ENCODE measurements at places on chromosomes 2 and 18.

DNA sequence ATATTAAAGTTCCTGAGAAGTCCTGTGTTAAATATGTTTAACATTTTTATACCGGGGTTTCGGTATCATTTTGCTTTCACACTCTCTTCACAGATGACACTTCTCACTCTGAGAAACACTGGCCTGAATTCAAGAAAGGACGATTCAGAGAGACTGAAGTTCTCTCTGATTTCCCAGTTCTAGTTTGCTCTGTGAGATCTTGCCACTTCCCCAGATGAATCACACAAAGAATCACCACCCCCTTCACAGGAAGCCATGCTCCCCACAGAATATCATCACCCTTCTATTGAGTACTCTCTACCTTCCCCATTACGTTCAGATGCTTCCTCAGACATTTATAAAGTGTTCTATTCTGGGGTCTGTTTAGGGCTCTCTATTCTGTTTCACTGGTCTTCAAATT, 16.1 kb upstream of the CD207 start:
- peak; percentile 42 for DNase-seq

- DNase-seq = peak; percentile 47
These were observed 20.4 kb downstream of the IFIH1 start for GRCh38 chr2:162297925-162298552.

DNA sequence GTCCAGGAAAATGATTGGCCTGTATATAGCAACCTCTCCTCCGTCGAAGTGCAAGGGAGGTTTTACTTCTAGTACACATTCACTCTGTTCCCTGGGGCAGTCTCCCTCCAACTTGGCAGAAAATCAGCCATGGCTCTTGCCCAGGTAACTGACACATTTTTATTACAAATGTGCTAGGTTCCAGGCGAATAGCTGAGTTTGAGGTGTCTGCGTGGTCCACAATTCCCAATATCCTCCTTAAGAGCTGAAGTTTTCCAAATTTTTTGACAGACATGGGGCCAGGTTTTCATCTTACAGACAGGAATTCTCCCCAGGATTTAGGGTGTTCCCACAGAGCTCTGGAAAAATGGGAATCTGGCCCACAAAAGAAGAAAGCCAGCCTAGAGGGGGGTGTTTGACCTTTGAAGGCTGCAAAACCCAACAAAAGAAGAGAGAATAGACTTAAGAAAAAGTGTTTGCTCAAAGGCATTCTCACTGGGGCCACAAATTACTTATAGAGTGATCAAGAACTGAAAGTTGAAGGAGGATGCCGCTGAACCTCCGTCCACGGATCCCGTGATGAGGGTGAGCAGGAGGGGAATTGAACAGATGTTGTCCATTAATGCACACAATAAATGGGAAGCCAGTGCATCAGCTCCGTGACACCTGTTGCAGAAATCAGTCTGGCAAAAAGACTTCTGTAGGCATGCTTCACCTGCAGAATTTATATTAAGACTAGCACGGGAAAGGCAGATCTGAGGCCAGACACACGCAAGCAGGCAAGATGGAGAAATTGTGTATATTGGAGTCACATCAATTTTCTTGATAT, 242.3 kb upstream of the COPS8 start:
- no peak for DNase-seq

- no peak for DNase-seq
These were observed 664 bp downstream of the NETO1 start for GRCh38 chr18:72866901-72867745.

DNA sequence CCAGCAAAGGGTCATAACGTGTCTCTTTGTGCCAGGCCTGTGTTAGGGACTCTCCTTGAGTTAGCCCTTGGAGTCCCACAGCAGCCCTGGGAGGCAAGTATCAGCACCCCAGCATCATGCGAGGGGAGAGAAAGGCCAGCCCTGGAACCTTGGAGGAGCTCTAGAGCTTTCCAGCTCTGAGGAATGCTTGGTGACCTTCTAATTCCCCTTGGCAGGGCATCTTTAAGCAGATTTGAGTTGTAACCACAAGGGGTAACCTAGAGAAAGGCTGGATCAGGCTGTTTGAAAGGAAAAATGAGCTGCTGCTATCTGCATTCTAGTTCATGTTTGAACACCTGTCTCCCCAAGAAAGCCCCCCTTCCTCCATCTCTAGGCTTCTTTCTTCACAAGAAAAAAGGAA, 23.8 kb upstream of the ODC1 start:
- DNase-seq = no peak

DNA sequence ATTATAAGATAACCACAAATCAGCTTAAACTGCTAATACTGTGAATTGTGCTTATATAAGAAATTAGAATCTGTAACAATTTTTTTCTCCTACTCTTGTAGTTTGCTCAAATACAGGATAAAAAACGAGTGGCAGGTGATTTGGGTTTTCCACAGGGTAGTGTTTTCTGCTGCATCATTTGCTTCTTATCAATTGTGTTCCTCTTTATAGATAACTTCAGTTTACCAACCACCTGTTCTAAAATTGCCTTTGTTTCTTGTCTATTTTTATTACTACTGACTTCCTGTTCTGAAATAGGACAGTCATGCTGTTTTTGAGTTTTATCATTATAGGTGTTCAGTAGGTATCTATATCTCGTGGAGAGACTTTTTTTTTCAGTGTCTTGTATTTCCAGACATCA, 56.9 kb downstream of the MFSD6 start:
- no peak for DNase-seq

GRCh38 chr2:121468936-121469335, 61.7 kb upstream of the RNU4ATAC start:
- DNase-seq = no peak

GRCh38 chr2:230794497-230794896, 70.2 kb upstream of the ITM2C start:
- no peak for DNase-seq

DNA sequence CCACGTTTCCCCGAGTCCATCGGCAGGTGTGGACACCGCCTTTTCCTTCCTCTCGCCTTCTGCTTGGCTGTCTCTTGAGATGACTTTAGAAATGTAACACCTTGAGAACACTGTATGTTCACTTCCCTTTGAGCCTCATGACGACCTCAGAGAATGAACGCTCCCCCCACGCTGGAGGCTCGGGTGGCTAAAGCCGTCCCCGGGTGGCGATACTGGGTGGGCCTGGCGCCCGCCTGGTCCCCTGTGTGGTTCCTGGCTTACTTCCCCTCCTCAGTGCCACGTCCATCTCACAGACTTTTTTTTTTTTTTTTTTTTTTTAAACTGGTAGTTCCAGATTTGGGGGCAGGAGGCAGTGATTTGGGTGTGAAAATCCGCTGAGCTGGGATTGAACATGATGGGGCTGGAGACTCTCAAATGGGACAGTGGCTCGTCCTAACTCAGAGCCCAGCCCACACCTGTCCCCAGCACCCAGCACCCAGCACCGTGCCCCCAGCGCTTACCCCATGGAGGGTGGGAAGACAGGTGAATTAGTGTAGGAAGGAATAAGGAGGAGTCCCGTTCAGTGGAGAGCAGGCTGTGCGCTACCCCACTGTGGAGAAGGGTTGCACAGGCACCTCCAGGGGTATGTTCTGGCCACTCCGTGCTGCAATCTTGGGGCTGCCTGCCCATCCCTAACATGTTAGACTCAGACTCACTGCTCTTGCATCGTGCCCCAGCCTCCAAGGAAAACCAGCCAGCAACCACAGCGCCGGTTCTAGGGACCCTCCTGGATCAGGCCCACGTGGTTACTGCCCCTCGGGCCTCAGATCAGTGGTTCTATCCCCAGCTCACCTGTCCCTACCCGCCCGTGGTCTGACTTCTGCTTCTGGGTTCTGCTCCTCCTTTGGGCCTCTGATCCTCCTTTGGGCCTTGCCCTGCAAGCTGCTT, 174.0 kb downstream of the ASB1 start:
- no peak for DNase-seq

- DNase-seq = peak; percentile 54
These were observed 206.4 kb upstream of the ID2 start for GRCh38 chr2:8475349-8476031.

DNA sequence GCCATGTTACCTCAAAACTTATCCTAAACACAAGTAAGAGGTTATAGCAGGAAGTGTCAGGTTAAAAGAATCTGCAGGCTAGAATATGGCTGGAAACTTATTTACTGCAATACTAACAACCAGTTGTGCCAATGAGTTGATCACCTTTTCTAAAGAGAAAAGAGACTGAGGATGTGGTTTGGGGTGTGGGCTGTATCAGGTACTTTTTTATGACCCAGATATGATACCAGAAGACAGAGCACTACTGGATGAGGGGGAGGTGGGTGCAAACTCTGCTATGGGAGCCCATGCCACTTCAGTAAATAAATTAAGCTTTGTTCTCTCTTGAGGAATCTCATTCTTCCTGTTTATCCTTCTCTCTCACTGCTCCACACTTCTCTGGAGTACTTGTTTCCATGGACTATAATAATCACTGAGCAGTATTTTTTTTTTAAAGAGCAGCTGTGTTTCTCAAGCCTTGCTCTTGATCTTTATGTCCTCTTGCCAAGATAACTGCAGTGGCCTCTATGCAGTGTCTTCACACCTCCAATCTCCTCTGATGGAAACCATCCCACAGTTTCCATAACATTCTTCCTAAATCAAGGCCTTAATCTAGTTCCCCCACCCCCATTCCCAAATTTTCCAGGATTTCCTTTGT, 51.2 kb upstream of the NOSTRIN start:
- DNase-seq = peak; percentile 17

GRCh38 chr2:62042944-62043343, 137.5 kb downstream of the COMMD1 start:
- DNase-seq = no peak

DNA sequence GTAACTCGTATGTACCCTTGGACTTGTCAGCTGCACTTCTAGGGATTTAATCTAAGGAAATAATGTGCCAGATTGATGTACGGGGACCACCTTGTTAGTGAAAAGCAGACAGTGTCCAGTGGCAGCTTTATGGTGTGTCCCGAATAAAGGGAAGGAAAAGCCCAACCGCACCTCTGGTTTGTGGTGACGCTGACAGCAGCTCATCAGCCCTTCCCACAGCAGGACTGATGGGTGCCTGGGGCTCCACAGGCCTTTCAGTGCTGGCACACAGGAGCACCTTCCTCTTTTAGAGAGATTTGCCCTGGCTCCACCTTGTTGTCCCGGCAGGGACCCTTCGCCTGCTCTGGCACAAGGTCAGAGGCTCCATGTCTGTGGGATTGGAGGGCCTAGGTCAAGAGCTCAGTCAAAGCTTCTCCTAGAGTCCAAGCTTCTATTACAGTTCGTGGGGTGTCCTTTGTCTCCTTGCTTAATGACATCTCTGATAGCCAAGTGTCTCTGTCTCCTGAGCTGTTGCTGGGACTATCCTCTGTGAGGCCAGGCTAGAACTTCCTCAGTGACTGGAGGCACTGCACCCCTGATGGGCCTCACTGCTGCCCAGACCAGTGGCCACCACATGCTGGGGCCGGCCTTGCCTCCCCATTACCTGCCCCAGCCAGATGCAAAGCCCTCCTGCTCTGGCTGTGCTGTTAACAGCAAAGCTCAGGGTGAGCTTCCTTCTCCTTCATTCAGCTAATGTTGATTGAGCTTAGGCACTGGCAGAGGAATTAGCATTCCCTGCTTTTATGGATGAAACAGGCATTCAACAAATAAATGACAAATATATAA, 33.0 kb upstream of the SCLY start:
- DNase-seq = no peak

DNA sequence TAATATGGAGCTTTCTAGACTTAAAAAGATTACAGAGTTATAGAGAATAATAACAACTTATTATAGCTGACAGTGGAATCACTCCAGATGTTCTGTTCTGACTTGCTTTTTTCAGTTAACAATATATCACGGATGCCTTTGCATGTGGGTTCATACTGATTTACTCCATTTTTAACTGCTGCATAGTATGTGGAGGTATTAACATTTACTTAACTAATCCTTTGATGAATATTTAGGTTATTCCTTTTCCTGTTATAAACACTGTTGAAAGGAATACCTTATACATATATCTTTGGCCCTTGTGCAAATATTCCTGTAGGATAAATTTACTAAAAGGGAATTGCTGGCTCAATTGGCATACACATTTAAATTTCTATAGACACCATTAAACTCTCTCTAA, 33.1 kb upstream of the ZFP36L2 start:
- no peak for DNase-seq

DNA sequence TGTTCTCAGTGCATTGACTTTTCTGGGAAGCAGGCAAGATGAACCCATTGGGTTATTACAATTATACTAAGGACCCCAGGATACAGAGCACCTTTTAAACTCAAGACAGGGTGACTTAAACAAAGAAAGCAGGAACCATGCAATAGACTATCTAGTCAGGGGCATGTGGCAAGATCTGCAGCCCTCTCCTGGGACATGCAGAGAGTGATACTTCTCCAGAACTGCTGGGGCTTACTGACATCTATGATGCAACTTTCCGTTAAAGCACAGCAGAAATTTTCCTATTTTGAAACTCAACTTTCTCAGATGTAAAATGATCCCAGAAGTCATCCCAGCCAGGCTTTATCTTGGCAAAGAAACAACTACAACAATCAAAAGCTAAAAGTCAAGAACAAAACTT, 162.2 kb upstream of the HNMT start:
- no peak for DNase-seq

DNA sequence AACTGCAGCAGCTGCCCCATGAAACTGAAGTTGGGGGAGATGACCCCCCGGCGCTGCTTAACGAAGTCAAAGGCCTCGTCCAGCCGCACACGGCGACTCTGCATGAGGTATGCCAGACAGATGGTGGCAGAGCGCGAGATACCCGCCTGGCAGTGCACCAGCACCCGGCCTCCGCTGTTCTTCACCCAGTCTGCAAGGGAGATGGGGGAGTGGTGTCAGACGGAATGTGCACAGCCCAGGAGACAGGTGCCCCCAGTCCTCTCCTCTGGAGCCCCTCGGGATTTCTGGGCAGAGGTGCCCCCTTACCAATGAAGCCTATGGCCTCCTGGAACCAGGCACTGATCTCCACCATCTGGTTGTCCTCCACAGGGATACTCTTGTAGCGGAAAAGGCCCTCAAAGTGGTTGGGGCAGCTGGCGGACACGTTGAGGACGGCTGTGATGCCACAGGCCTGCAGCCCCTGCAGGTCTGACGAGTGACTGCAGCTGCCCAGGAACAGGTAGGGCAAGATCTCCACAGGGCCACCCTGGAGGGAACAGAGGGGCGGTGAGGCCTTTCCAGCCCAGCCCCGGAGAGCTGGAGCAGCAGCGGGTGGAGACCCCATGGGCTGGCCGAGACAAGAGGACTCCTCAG, 1.3 kb downstream of the DUSP2 start:
- peak; percentile 51 for DNase-seq

GRCh38 chr2:232133078-232133477, 171.6 kb downstream of the DIS3L2 start:
- no peak for DNase-seq

DNA sequence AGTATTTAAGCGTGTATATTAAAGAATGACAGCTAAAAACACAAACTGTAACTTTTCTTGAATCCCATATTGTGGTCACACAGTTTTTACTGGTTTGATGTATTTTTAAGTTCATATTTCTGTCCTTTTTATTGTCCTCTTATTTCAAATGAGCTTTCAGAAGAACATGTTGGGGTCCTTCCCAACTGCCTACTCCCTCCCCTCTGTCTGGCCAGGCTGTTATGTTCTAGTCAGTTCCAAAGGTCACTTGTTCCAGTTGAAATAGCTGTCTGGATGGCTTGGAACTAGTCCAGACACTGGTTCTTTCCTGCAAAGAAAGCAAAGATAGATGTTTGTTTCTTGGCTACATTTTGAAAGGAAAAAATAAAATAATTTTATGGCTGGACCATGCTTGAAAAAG, 306.9 kb downstream of the GULP1 start:
- no peak for DNase-seq

- DNase-seq = no peak
These were observed 15.2 kb upstream of the GALM start for GRCh38 chr2:38650717-38651116.
